Kidney (tissue), 22 donors: ENCODE measurements at places on chromosomes 12 and 14. TPM values are rescaled to one million over a fixed set of nuclear protein-coding genes. Genes with fewer than 3 reads are reported as not detected.

DNA sequence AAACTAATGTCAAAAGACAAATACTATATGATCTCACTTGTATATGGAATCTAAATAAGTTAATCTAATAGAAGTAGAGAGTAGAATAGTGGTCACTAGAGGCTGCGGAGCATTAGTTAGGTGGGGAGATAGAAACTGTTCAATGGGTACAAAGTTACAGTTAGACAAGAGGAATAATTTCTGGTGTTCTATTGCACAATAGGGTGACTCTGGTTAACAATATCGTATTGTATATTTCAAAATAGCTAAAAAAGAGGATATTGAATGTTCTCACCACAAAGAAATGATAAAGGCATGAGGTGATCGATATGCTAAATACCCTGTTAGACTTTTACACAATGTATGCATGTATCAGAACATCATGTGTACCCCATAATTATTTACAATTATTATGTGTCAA, 42.9 kb downstream of the IGF1 start:
- no peaks in the 10 kb centered on the region for H3K36me3 ChIP-seq
- no peaks in the 10 kb centered on the region for H3K27me3 ChIP-seq
- H3K4me3 ChIP-seq = no peak overlapping the region
- no peak overlapping the region for H3K27ac ChIP-seq
- no peak for DNase-seq
- no peaks in the 10 kb centered on the region for H3K4me1 ChIP-seq

DNA sequence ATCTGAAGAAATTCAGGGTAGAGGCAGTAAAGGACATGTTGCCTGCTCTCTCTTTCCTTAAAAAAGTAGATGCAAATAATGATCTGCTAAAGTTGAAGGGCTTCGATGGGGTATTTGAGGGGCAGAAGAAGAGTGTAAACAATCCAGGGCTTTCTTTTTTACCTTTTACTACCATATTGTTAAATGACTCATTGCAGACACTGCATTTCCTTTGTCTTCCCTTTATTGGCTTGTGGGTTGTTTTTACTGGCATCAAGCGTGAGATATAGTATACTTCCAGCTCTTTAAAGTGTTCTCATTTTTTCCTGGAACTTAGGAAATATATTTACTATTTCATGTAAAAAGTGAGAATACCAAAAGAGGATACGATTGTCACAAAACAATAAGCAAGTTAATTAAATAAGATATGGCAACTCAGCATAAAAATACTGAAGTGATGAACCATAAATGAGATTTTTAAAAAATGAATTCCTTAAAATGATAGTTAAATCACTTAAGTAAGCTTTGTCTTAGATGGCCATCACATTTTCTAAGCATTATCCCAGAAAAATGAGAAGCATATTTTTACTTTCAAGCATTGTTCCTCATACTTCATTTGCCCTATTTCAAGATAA, 72.3 kb upstream of the KRAS start:
- no peaks in the 10 kb centered on the region for H3K4me1 ChIP-seq
- H3K27me3 ChIP-seq = no peaks in the 10 kb centered on the region
- H3K27ac ChIP-seq = no peak overlapping the region
- peak; percentile 30 for DNase-seq
- H3K36me3 ChIP-seq = no peaks in the 10 kb centered on the region

DNA sequence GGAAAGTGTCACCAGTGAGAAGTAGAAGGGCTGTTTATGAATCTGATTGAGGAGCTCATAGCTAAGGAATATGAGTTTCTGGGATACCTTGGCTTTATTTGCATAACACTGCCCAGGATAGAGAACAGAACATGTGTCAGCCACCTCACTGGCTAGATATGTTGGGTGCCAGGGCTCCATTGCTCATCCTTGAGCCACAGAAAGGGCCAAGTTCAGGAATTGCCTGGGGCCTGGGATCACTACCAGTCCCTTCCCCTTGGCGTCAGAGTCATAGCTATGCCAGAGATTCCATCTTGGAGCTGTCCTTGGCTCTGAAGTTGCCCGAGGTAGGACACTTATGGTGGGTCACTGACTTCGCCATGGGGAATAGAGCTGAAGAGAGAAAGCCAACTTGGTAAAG, 49.0 kb downstream of the IFT43 start:
- peaks cover 12% of the 10 kb centered on the region for H3K36me3 ChIP-seq
- no peaks in the 10 kb centered on the region for H3K27me3 ChIP-seq
- no peak for DNase-seq
- H3K4me3 ChIP-seq = no peak overlapping the region

DNA sequence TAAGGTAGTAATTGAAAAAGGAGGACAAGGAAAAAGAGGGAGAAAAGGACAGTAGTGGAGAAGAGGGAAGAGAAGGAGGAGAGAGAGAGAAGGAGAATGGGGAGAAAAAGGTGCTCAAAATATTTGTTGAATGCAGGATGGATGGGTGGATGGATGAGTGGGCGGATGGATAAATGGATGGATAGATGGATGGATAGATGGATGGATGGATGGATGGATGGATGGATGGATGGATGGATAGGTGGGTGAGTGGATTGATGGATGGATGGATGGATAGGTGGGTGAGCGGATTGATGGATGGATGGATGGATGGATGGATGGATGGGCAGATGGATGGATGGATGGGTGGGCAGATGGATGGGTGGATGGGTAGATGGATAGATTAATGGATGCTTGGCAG, 21.3 kb upstream of the C14orf132 start:
- H3K4me3 ChIP-seq = no peak overlapping the region
- no peaks in the 10 kb centered on the region for H3K27me3 ChIP-seq
- DNase-seq = no peak
- no peak overlapping the region for H3K27ac ChIP-seq

DNA sequence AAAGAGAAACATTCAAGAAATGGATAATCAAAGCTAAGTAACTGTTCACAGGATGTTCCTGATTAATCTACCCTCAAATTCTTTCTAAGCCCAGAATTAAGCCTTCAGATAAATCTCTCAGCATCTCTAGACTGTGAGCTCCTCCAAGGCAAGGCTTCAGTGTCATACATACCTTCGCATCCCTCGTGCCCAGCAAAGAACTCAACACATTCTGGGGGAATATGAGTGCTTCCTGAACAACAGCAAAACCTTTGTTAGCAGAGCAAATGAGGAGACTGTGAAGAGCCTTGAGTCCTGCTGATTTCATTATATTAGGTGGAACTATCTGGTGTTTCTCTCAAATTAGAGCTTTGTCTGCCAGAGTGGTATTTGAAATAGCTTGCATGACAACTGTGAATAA, 401.8 kb upstream of the TMPO start:
- H3K4me3 ChIP-seq = no peak overlapping the region
- H3K27me3 ChIP-seq = no peaks in the 10 kb centered on the region
- no peak for DNase-seq
- H3K4me1 ChIP-seq = no peaks in the 10 kb centered on the region

- peaks cover 34% of the 10 kb centered on the region for H3K4me1 ChIP-seq
- no peaks in the 10 kb centered on the region for H3K36me3 ChIP-seq
- no peak overlapping the region for H3K27ac ChIP-seq
- no peak overlapping the region for H3K4me3 ChIP-seq
- no peak for DNase-seq
These were observed 9.0 kb downstream of the CCDC85C start for GRCh38 chr14:99595034-99595433.

DNA sequence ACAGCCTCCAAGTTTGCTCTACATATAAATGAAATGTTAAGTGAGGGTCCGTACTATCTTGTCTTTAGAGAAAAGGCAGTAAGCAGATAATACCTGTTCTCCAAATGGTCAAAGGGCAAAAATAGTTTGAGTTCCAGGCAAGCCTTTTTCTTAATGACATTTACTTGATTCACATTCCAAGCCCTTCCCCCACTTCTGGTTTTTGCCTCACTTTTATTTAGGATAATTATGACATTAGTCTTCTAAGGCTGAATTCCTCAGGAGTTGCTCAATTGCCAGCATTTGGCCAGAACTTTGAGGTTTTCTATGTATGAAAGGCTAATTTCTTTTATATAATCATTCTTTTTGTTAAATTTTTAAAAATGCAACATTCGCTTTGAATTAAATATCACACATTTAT, 62.5 kb upstream of the DUSP6 start:
- peak overlapping the region; percentile 1 for H3K27ac ChIP-seq

DNA sequence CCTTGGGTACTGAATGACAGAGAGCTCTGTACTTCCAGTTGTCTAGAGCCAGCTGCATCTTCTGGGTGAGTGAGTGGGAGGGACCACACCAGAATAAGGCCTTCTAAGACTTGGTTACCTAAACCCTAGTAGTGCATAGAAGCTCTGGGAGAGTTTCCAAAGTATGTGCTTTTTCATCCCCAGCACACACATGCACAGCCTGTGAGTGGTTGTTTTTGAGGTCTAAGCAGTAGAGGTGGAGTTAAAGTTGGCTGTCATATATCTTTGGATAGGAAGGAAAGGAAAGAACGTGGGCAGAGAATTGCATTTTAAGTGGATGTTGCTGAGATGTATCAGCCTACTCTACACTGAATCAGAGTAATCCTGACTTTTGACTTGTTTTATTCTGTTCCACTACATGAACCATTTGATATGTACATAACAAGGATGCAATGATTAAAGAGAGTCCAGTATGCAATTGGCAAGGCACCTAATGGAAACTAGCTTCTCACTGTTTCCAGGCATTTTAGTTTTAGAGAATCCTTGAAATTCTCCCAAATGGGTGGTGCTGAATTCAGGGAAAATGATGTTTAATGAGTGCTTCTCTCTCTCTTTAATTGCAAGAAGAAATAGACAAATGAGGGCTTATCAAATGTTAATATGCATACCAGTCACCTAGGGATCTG, 51.8 kb upstream of the PRICKLE1 start:
- no peaks in the 10 kb centered on the region for H3K4me1 ChIP-seq
- no peaks in the 10 kb centered on the region for H3K36me3 ChIP-seq
- no peak overlapping the region for H3K27ac ChIP-seq
- H3K27me3 ChIP-seq = no peaks in the 10 kb centered on the region
- no peak overlapping the region for H3K4me3 ChIP-seq

GRCh38 chr14:105873870-105874512, 347.6 kb downstream of the TMEM121 start:
- H3K4me3 ChIP-seq = no peak overlapping the region
- no peaks in the 10 kb centered on the region for H3K4me1 ChIP-seq
- H3K36me3 ChIP-seq = no peaks in the 10 kb centered on the region

DNA sequence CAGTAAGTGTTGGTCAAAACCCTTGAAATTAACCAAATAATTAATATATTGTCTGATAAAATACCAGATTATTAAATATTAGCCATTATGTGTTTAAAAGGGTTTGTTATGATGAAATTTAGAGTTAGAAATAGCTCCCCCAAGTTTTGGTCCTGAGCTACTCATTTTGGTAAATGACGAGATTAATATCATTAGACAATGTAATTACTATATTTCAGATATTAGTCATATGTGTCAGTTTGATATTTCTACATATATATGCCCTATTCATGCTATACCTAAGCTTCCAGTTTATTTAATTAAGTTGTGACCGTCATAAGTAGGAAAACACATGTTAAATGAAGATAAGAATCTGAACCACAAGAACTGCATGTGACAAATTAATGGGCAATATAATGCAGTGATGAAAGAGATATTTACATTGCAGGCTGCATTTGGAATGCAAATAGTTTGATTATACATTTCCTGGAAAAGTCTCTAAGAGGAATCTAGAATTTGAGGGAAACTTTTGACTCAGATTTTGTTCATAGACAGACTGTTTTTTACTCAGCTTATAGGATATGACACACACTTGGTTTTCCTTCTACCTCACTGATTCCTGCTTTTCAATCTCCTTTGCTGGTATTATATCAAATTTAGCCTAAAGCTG, 70.5 kb downstream of the TBC1D30 start:
- no peaks in the 10 kb centered on the region for H3K4me1 ChIP-seq
- no peak for DNase-seq
- no peaks in the 10 kb centered on the region for H3K27me3 ChIP-seq
- no peaks in the 10 kb centered on the region for H3K36me3 ChIP-seq
- no peak overlapping the region for H3K4me3 ChIP-seq

DNA sequence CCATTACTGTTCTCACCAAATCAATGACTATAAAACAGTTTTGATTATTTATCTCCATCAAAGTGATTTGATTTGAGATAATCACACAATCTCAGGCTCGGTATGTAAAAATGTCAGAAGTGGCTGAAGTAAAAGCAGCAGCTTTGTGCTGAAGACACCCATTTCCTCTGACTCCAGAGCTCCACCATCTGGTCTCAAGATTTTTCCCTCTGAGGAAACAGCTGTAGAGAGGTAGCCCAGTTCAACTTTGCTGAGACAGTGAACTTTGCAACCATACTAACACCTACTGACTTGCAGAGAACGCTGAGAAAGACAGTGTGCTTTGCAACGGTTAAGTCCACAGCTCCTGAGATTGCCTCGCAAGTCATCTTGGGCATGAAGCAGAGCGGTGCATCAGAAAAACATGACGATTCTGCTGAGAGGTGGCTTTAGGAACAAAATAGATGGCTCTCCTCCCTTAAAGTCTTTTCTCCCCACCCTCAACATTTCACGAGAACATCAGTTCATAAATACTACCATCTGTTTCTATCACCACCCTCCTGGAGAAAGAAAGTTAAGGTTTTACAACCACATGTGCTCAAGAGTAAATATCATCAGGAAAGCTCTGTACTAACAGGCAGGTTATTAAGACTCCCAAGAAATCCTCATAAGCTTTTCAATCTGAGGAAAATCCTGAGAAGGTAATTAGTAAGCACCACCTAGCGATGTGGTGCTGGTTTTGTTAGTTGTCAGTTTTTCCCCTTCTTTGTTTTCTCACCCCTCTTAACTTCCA, 34.8 kb downstream of the HIGD1C start:
- no peaks in the 10 kb centered on the region for H3K27me3 ChIP-seq
- no peak overlapping the region for H3K27ac ChIP-seq
- no peaks in the 10 kb centered on the region for H3K4me1 ChIP-seq
- DNase-seq = peak; percentile 35
- H3K36me3 ChIP-seq = peaks cover 37% of the 10 kb centered on the region

GRCh38 chr12:32586390-32586789, 92.7 kb upstream of the DNM1L start:
- no peak for DNase-seq
- H3K27me3 ChIP-seq = no peaks in the 10 kb centered on the region

DNA sequence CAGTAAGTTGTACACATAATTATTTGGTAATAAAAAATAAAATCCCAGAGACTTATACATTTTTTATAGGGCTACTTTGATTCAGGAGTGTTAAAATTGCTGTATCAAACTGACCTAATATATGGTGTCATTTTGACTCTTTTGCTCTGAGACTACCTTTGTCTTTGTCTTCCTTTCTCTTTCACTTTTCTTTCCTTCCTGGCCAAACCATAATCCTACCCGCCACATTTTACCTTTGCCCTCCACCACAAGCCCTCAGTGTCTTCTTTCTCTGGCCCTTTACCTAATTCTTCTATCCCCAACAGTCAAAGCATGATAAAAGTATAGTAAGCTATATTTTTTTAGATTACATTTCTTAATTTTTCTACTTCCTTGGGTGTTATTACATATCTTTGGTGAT, 62.0 kb downstream of the CAND1 start:
- no peak overlapping the region for H3K27ac ChIP-seq
- no peaks in the 10 kb centered on the region for H3K27me3 ChIP-seq
- no peaks in the 10 kb centered on the region for H3K36me3 ChIP-seq

The PA2G4 gene
- 76.8 TPM for total RNA-seq

The CLEC4E gene
- 4.3 TPM for total RNA-seq

The FSCB gene
- not detected for total RNA-seq

The TMTC1 gene
- total RNA-seq = 58.8 TPM
